ENCODE measurements at places on chromosomes 12 and 14.

GRCh38 chr14:63833728-63834127 lies 19.1 kb upstream of the SYNE2 start:
- no peak for DNase-seq

DNA sequence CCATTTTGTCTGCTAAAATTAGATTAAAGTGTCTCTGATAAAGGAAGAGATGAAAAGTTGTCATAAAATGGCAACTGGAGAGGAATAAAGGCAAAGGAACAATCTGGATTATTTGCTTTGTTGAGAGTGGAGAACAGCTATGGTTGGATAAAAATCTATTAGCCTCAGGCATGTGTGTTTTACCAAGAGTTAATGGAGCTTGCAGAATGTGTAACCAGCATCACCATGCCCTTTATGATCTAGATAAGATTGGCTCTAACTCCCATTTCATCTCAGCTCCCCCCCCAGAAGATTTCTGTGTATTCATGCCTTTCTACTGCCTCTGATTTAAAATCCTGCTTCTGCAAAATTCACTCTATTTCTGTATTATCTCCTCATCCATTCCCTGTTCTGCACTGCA lies 93.8 kb downstream of the GALC start:
- no peak for DNase-seq

DNA sequence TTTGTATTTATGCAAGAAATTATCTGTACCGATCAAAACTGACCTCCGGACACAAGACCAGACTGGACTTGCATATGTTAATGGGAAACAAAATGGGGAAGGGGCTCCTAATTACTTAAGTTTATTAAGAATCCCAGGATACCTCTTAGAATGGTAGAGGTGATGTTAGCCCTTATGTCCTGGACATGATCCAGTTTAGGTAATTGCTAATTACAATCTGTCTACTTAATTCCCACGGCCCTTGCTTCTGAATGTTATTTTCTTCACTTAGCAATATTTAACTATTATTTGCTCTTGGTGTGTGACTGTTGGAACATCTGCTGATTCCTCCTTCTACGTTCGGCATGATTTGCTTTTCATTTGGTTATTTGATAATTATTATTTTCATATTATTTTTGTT lies 644.0 kb downstream of the DIO2 start:
- no peak for DNase-seq

GRCh38 chr14:71725922-71726579 lies 206.2 kb upstream of the RGS6 start:
- peak; percentile 43 for DNase-seq

DNA sequence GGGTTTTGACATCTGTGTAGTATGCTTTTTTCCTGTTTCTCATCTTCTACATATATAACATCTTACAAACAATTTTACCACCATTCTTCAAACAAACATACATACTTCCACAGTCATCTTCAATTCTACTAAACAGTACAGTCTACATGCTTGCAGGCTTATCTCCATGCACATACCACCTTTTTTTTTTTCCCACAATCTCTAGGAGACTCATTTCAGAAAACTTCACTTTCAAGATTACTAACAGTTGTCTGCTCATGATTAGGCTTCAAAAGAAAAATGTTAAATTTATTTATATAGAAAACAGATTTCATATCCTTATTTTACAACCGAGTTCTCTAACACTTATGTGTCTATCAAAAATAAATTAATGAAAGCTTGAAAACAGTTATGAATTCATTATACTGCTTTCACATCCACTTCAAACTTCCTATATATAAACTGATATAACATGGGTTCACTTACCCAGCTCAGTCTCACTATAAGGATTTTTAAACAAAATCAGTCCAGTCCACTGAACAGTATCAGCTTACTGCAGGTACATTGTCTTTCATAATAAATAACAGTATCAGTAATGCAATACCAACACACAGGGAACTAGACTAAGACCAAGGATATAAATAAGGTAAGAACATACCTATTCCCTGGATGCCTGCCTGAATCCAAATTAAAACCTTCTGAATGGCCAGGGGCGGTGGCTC lies 42.5 kb downstream of the LRP6 start:
- DNase-seq, result peak; percentile 10

DNA sequence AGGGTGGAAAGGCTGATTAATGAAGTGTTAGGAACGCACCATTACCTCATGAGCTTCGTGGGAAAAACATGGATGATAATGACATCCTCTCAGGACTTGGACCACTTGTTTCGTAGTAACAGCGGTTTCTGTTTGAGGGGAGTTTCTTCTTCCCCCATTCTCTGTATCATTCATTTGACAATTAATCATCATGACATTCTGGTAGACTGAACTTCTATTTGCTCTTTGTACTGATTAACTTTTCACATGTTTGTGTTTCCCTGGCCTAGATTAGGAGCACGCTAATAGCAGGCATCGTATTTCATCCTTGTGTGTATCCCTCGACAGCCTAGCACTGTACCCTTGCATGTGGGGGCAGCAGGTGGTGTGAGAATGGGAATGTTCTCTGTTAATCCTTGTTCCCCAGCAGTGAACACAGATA lies 8.0 kb downstream of the LRRC74A start:
- no peak for DNase-seq

Data from activated CD4-positive, alpha-beta T cell treated with anti-CD3 and anti-CD28 coated beads, Interleukin-2, Interleukin-4, amounts not matched to agents 100 ng/mL and 50 ng/mL, durations not matched to agents 16 hours and 8 hours (primary cell).